ENCODE measurements at places on chromosomes 7 and 10. TPM values are rescaled to one million over a fixed set of nuclear protein-coding genes. Genes with fewer than 3 reads are reported as not detected.
A peak's percentile ranks its signal among the peaks of the same experiment; 100 is the strongest.

CTNNA3 gene
- total RNA-seq = 2.4 TPM

C7orf33 gene
- total RNA-seq = not detected

ABCA13 gene
- total RNA-seq = 1.0 TPM

ABCF2 gene
- total RNA-seq = 11.2 TPM

- H3K4me1 ChIP-seq = peaks cover 2% of the 10 kb centered on the region
- DNase-seq = no peak
- no peaks in the 10 kb centered on the region for H3K36me3 ChIP-seq
Observed at GRCh38 chr7:133233142-133233541, 19.7 kb upstream of the EXOC4 start.

DNA sequence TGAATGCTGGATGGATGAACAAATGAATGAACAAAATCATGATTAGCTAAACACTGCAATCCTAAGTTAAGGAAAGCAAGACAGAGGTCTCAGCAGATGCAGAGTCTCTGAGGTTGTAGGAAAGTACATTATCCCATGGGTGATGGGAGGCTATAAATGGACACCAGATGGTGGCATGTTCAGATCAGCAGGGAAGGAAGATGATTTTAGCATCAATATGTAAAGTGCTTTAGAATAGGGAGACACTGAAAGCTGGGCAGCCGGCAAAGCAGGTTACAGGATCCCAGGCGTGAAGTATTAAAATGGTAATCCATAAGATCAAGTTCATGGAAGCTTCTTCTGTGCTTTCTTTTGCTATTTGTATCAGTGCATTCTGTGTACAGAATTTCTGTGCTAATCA, 7.9 kb upstream of the RAPGEF5 start:
- no peak overlapping the region for H3K27ac ChIP-seq
- H3K36me3 ChIP-seq = no peaks in the 10 kb centered on the region
- no peaks in the 10 kb centered on the region for H3K27me3 ChIP-seq
- no peaks in the 10 kb centered on the region for H3K4me1 ChIP-seq

DNA sequence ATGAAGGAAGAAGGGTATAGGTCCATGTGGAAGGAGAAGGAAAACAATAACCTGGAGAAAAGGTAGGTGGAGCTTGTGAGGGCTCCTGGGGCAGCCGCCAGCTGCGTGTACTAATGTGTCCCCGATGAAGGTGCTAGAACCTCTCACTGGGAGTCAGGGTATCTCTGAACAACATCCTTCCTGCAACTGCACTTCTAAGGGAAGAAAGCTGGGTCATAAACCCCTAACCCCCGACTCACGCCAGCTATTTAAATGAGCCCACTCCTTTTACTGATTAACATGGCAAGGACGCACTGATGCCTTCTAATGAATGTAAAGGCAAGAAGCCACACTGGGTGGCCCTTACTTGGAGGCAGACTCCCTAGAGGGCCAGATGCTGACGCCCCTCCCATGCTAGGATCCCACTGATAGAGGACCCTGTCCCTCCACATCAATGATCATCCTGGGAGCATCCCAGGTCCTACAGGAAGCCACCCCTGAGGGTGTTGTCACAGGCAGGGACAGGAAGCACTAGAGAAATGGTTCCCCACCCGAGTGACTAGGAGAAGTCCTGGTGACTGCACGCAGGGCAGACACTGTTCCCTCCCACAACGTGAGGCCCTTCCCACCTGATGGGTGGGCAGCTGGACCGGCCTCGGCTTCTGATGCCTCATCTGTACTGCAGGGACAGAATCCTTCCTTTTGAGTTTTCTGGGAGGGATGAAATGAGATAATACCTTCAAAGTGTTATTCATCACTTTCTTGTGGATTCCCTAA, 20.4 kb downstream of the JCAD start:
- no peak for DNase-seq
- no peak overlapping the region for H3K27ac ChIP-seq
- H3K4me3 ChIP-seq = no peak overlapping the region
- no peaks in the 10 kb centered on the region for H3K27me3 ChIP-seq

- peaks cover 5% of the 10 kb centered on the region for H3K4me1 ChIP-seq
- no peak overlapping the region for H3K27ac ChIP-seq
- DNase-seq = no peak
- H3K27me3 ChIP-seq = no peaks in the 10 kb centered on the region
- H3K4me3 ChIP-seq = no peak overlapping the region
- H3K36me3 ChIP-seq = no peaks in the 10 kb centered on the region
Observed at GRCh38 chr7:98474558-98474957, 73.7 kb upstream of the BAIAP2L1 start.

GRCh38 chr7:28300488-28300887, 111.8 kb upstream of the CREB5 start:
- H3K4me3 ChIP-seq = no peak overlapping the region
- no peaks in the 10 kb centered on the region for H3K27me3 ChIP-seq
- H3K27ac ChIP-seq = peak overlapping the region; percentile 66
- H3K36me3 ChIP-seq = no peaks in the 10 kb centered on the region

GRCh38 chr7:3274131-3274530, 26.9 kb upstream of the SDK1 start:
- H3K27ac ChIP-seq = no peak overlapping the region
- H3K4me1 ChIP-seq = no peaks in the 10 kb centered on the region
- no peaks in the 10 kb centered on the region for H3K36me3 ChIP-seq
- DNase-seq = no peak
- H3K4me3 ChIP-seq = no peak overlapping the region

- H3K27ac ChIP-seq = no peak overlapping the region
- no peaks in the 10 kb centered on the region for H3K4me1 ChIP-seq
- no peak overlapping the region for H3K4me3 ChIP-seq
- no peaks in the 10 kb centered on the region for H3K27me3 ChIP-seq
Observed at GRCh38 chr10:77146712-77147336, 490.8 kb downstream of the KCNMA1 start.

GRCh38 chr7:55526770-55527169, 45.5 kb downstream of the VOPP1 start:
- no peak overlapping the region for H3K27ac ChIP-seq
- no peaks in the 10 kb centered on the region for H3K36me3 ChIP-seq
- H3K4me3 ChIP-seq = no peak overlapping the region
- DNase-seq = no peak

GRCh38 chr10:133403784-133404183, 9.8 kb downstream of the MTG1 start:
- no peak overlapping the region for H3K27ac ChIP-seq
- no peaks in the 10 kb centered on the region for H3K27me3 ChIP-seq
- no peak overlapping the region for H3K4me3 ChIP-seq
- H3K4me1 ChIP-seq = no peaks in the 10 kb centered on the region
- H3K36me3 ChIP-seq = peaks cover 29% of the 10 kb centered on the region

- H3K4me3 ChIP-seq = no peak overlapping the region
- no peaks in the 10 kb centered on the region for H3K27me3 ChIP-seq
- peaks cover 3% of the 10 kb centered on the region for H3K36me3 ChIP-seq
- no peaks in the 10 kb centered on the region for H3K4me1 ChIP-seq
Observed at GRCh38 chr7:35007768-35008167, 29.5 kb downstream of the DPY19L1 start.
